ENCODE measurements at places on chromosomes 13 and 19.

GRCh38 chr13:83311886-83312577 lies 570.2 kb downstream of the SLITRK1 start:
- DNase-seq = no peak

GRCh38 chr13:113636266-113636963 lies 21.6 kb downstream of the ATP4B start:
- DNase-seq = no peak

DNA sequence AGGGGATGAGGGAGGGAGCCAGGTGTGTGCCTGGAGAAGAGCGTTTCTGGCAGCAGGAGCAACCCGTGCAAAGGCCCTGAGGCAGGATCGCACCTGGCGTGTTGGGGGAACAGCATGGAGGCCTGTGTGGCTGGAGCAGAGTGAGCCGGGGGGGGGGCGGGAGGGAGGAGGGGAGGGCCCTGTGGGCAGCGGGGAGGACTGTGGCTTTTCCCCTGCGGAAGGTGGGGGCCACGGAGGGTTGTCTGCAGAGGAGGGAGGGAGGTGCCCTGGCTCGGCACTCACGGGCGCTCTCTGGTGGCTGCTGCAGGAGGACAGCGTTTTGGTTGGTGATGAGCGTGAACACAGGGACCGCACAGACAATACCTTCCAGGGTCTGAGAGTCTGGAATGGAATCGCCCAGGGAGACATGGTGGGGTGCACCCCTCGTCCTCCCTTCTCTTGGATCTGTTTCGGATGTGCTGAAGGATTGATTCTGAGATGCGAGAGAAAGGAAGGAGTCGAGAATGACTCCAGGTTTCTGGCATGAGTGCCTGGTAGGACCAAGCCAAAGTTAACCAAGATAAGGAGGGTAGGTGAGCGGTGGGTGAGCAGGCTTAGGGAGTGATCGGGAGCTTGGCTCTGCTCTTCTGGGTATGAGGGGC lies 6.5 kb downstream of the RAB11B start:
- DNase-seq = peak; percentile 76

GRCh38 chr19:18310118-18310909 lies 12.6 kb downstream of the LSM4 start:
- no peak for DNase-seq

DNA sequence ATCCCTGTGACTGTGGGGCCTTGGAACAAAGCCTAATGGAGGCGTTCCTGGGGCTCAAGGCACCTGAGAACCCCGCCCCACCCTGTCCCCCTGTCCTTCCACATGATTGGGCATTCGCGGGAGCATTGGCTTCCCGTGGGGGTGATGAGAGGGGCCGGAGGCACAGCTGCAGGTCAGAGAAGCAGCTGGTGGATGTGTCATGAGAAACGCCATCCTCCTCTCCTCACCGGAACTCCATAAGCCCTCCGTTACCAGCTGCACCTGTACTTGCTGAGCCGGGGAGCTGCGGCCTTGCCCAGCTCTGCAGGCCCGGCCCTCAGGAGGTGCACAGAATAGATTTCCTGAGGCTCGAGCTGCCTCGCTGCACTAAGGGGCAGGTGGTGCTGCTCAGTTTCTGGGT lies 42.0 kb downstream of the CAPN12 start:
- DNase-seq = no peak

DNA sequence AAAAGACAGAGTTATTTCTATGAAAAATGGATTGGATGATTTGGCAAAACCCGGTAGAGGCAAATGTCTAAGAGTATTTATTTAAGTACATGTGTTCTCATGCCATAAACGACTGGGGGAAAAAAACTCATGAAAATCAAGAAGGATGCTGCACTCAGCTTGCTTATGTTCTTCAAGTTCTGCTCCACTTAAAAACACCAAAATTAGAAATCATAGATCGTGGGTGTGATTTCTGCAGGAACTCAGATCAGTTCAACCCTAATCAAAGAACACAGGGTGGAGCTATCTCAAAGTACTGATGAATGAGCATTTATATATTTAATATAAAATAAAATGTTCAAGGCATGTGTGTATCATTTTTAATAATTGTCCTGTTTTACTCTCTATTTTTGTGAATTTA lies 103.8 kb downstream of the FGF14 start:
- no peak for DNase-seq

- no peak for DNase-seq
Observed at GRCh38 chr13:32047793-32048192, 16.2 kb downstream of the FRY start.

GRCh38 chr19:39599116-39599515 lies 3.2 kb upstream of the LGALS13 start:
- no peak for DNase-seq

- DNase-seq = no peak
Observed at GRCh38 chr13:112819816-112820215, 130.0 kb downstream of the ATP11A start.

- no peak for DNase-seq
Observed at GRCh38 chr19:33905473-33905936, 108.8 kb downstream of the KCTD15 start.

DNA sequence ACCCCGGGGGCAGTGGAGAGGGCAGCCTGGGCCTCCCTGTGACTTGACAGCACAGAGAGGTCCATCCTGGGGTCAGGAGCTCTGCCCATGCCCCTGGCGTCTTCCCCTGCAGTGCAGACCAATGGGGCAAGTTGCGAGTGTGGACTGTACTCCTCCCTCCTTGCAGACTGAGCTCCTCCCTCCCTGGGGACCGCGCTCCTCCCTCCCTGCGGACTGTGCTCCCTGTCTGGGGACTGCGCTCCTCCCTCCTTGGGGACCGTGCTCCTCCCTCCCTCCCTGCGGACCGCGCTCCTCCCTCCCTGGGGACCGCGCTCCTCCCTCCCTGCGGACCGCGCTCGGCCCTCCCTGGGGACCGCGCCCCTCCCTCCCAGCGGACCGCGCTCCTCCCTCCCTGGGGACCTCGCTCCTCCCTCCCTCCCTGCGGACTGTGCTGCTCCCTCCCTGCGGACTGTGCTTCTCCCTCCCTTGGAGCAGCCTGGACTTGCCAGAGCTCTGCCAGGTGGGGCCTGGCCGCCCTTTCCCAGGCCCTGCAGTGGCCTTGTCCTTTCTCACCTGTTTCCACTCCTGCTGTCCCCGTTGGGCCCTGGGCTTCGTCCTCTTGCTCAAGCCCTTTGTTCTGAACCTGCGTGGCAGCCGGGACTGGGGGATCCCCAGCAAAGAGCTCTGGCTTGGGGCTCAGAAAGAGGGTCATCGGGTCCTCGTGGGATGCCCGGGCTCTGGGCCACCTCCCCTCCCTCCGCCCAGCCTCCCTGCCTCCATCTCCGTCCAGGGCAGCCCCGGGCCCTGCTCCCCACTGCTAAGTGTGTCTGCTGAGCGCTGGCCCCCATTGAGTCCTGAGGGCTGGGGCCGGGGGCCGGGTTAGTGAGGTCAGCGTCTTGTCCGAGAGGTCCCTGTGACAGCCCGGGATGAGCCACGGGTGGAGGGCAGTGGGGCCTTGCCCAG lies 6.8 kb downstream of the GAMT start:
- DNase-seq = no peak

- no peak for DNase-seq
Observed at GRCh38 chr19:47700934-47701716, 12.1 kb upstream of the EHD2 start.

DNA sequence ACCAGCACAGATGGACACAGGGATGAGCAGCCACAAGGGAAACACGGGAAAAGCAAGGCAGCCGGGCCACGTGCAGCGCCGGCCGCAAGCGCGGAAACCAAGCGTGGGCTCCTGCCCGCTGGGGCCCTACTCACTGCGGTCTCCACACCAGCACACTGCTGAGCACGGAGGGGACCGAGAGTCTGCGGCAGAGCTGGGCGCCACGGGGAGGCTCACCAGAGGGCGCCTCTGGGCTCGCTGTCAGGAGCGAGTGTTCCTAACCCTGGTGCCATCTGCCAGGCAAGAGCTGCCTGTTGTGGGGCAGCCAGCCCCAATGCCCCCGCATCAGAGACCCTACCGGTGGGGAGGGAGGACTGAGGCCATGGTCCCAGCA lies 26.5 kb downstream of the MPND start:
- peak; percentile 76 for DNase-seq

DNA sequence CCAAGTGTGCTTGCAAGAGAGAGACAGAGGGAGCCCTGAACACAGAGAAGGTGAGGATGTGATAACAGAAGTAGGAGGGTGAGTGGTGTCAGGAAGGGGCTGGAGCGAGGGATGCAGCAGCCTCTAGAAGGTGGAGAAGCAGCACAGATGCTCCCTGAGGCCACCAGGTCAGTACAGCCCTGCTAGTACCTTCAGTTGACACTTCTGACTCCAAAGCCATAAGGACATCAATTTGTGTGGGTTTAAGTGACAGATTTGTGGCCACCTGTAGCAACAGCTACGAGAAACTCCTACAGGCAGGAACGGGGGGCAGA lies 6.9 kb downstream of the ERICH4 start:
- DNase-seq = no peak

DNA sequence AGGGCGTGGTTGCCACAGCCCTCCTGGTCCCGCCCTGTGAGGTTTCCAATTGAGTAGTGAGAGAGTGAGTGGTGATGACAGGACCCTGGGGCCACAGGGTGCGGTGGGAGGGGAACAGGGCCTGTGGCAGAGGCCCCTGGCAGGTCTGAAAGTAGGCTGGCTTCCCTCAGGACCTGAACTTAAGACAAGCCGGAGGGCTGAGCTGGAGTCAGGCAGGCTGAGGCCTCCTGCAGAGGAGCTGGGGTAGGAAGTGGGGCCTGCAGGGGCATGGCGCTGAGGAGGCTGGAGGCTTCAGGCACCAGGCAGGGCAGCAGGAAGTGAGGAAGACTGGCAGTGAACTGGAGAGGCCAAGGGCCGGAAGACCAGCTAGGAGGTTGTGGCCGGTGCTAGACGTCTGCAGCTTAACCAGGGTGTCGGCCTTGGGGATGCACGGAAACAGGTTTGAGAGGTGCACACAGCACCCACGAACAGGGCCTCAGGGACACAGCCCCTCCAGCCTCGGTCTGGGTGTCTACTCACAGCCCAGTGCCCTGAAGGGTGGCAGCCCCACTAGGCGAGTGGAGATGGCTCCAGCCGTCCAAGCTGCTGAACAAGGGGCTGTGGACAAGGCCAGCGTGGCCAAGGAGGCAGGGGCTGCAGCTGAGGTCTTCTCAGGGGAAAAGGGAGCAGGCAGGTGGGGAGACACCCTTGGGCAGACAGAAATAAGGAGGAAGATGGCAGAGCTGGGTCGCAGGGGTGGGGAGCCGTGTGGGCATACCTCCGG lies 17.8 kb downstream of the POP4 start:
- DNase-seq = no peak

DNA sequence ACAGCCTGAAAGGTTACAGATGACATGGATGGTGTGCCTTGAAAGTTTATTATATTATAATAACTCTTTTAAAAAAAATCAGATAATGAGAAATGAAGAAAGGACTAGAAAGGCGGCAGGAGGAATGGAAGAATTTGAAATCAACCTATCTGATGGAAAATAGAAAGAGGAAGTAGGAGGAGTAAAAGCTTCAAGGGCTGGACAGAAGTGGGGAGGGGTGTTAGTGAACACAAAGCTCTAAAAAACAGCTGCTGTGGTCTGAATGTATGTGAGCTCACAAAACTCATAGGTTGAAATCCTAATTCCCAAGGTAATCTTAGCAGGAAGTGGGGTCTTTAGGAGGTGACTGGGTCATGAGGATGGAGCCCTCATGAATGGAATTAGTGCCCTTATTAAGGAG lies 19.5 kb downstream of the CCDC70 start:
- no peak for DNase-seq

- DNase-seq = no peak
Observed at GRCh38 chr13:104954210-104954609, 1581.3 kb downstream of the EFNB2 start.

- DNase-seq = no peak
Observed at GRCh38 chr13:97933776-97934175, 19.7 kb upstream of the IPO5 start.

DNA sequence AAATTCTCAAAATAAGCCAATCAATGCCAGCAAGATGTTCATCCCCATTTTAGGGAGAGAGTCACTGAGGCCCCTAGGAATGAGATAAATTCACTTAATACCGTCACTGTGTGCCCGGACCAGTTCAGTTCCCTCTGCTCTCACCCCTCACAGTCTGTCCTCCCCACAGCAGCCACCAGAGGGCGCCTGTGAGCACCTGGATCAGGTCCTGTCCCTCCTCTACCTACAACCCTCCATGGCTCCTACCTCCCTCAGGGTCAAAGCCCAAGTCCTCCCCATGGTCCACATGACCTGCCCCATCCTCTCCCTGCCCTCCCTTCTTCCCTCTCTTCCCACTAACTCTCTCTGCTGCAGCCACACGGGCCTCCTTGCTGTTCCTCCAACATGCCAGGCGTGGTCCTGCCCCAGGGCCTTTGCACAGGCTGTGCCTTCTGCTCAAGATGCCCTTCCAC lies 42.0 kb upstream of the NFIC start:
- DNase-seq = peak; percentile 91

DNA sequence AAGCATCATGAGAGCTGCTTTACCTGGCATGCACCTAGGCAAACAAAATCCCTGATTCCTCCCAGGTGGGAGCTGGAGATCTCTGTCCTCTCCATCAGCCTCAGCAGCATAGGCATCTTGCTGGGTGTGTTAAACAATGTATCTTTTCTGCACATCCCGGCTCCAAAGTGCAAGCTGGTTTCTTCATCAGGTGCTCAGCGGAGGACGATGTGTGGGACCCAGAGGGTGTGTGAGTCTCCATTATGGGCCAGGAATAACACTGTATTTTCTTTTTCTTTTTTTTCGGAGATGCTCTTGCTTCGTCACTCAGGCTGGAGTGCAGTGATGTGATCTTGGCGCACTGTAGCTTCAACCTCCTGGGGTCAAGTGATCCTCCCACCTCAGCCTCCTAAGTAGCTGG lies 9.9 kb downstream of the CNFN start:
- no peak for DNase-seq

GRCh38 chr13:69970520-69970919 lies 137.1 kb upstream of the ATXN8OS start:
- no peak for DNase-seq

GRCh38 chr19:42488783-42489521 lies 39.3 kb downstream of the CEACAM1 start:
- no peak for DNase-seq

GRCh38 chr13:45909673-45910072 lies 58.1 kb upstream of the SIAH3 start:
- no peak for DNase-seq

- peak; percentile 66 for DNase-seq
Observed at GRCh38 chr19:7862413-7862951, 11.7 kb downstream of the PRR36 start.

All from activated CD4-positive, CD25-positive, alpha-beta regulatory T cell treated with anti-CD3 and anti-CD28 coated beads, Interleukin-2, amount 50 U/mL, for 72 hours (primary cell).